Stimulated activated CD8-positive, alpha-beta memory T cell treated with anti-CD3 and anti-CD28 coated beads, Interleukin-15, amount 100 ng/mL, for 4 hours (primary cell): ENCODE measurements at places on chromosomes 4 and X.

DNA sequence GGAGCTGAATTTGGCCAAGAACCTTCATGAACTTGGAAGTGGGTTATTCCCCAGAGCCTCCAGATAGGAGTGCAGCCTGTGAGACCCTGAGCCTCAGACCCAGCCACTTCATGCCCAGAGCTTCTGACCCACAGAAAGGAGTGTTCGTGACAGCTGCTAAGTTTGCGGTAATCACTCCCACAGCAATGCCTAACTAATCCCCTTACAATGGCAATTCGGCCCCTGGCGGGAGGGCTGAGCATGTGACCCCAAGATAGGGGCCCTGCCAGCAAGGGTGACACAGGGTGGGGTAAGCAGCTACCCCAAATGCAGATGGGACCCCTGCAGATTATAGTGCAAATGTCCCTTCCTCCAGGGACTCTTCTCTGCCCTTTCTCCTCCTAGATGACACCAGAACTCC, 22.5 kb downstream of the PNMA6E start:
- no peak for DNase-seq

- no peak for DNase-seq
Measured at GRCh38 chr4:85180533-85180932, 214.0 kb upstream of the WDFY3 start.

GRCh38 chr4:20832826-20833225, 132.6 kb downstream of the PACRGL start:
- no peak for DNase-seq

GRCh38 chrX:72121383-72121782, 10.3 kb downstream of the RTL5 start:
- no peak for DNase-seq

GRCh38 chr4:67451464-67451863, 93.8 kb downstream of the CENPC start:
- no peak for DNase-seq

- DNase-seq, result no peak
Measured at GRCh38 chrX:20513185-20513584, 246.5 kb upstream of the RPS6KA3 start.
